ENCODE measurements at places on chromosomes 2 and 18.

DNA sequence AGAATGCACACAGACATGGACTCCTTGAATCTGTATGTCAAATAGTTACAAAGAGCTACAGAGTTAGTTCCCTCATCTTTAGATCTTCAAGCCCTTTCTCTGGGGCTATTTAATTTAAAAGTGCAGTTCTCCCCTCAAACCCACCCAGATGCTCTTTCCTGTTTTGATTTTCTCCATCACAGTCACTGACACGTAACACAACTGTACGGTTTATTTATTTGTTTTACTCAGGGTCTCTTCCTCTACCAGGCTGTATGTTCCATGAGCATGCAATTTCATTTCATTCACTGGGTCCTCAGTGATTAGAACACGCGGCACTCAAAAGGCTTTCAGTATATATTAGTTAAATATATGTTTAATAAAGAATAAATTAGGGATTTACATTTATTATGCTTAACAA lies 94.7 kb downstream of the DOCK10 start:
- DNase-seq: no peak

GRCh38 chr2:192940767-192941166 lies 746.0 kb upstream of the TMEFF2 start:
- no peak for DNase-seq

DNA sequence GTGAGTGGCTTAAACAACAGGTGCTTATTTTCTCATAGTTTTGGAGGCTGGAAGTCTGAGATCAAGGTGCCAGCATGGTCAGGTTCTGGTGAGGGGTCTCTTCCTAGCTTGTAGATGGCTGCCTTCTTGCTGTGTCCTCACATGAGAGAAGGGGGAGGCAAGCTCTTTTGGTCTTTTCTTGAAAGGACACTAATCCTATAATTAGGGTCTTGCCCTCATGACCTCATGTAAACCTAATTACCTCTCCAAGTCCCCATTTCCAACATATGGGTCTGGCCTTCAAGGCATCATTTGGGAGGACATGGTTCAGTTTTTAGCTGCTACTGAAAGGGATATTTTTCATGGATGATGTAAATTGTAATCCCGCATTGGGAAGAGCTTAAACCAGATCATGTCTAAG lies 18.0 kb downstream of the RBM44 start:
- DNase-seq: no peak

DNA sequence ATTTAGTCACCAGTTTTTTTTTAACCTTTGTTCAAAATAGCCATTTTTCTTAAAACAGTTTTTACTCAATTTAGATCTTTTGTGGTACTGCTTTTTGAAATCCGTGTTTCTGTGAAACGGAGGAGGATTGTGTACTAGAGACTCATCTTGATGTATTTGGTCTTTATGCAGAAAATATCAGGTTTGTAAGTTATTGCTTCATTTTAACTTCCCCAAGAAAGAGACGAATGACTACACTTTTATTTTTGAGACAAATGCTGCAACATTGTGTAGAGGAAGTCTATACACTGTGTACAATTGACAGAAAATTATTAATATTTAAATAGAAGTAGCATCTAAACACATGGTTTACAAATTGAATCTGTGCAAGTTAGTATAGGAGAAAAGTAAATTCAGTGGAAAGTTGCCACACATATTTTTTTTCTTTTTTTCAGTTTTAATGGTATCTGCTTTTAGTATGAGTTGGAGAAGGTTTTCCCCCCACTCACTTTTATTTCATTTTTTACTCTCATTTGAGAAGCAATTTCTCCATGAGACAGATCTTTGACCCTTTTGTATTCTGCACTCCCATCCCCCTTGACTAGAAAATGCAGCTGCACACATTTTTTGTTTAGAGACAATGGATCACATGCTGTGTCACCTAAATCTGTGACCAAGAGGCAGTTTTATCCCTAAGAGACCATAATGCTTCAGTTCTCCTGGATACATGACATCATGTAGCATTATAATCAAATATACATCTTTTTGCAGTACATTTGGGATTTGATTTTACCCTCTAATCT lies 200.8 kb upstream of the STON1 start:
- no peak for DNase-seq

DNA sequence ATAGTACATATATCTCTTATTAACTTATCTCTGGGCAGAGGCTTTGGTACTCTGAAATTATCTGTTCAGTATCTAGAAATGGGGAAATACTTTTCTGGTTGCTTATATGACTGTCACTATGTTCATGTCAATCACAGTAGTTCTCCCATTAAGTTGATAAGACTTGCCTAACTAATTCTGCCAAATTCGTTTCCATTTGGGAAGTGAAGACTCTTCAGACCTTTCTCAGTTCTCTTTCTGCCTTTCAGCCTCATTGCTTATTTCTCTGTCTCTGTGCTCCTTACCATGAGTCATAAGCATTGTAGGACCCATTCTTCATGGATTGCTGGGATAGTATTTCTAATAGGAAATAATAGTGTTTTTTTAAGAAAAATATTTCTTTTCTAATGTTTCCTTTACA lies 113.5 kb downstream of the PHLPP1 start:
- no peak for DNase-seq

- DNase-seq: no peak
Measured at GRCh38 chr2:49225126-49225525, 70.8 kb upstream of the FSHR start.

DNA sequence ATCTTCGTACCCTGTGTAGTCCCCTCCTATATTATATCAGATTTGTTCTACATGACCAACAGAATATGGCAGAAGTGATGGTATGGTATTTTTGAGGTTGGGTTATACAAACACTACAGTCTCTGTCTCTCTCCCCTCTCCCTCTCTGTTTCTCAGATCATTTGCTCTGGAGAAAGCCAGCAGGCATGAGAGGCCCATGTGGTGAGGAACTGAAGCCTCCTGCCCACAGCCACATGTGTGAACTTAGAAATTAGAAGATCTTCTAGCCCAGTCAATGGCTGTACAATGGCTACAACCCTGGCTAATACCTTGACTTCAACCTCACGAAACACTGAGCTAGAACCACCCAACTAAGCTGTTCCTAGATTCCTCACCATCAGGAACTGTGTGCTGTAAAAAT lies 250.6 kb downstream of the SMAD2 start:
- DNase-seq: no peak

DNA sequence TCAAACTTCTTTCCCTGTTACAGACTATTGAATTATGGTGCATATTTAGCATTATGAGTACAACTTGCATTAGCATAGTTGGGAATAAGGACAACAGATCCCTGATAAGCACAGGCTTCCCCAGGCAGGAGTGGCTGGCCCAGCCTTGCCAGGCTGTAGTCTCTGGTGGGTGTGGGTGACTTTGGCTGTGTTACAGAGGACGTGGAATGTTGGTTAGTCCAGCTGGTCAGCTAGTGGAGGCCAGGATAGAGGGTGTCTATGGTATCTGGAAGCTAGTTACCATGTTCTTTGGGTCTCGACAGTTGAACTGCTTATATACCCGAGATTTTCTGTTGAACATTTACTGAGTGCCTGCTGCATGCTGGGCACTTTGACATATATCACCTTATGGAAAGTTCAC lies 4.7 kb downstream of the SH3RF3 start:
- peak; percentile 49 for DNase-seq

GRCh38 chr2:53497020-53497419 lies 270.6 kb upstream of the CHAC2 start:
- no peak for DNase-seq

- DNase-seq: no peak
Measured at GRCh38 chr2:175462246-175462645, 280.7 kb upstream of the ATP5MC3 start.

DNA sequence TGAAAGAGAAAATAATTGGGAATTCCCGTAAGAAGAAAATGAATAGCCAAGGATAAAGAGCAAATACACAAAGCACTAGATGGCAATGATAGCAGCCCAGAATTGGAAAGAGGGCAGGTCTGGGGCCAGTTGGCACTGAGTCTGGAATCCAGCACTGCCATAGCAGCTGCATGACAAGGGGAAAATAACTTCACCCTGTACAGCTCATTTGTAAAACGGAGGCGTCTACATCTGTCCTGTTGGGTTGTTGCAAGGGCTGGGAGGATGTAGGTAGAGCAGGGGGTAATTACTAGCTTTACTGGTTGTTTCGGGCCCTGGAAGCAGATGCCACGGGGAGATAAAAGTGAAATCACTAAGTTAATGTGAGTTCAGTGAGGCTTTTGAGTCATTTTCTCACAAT lies 110.0 kb upstream of the RASGRP3 start:
- no peak for DNase-seq

Measured in activated effector memory CD4-positive, alpha-beta T cell treated with anti-CD3 and anti-CD28 coated beads, Interleukin-2, amount 50 U/mL, for 16 hours (primary cell).